ENCODE measurements at places on chromosomes 16 and 17.

DNA sequence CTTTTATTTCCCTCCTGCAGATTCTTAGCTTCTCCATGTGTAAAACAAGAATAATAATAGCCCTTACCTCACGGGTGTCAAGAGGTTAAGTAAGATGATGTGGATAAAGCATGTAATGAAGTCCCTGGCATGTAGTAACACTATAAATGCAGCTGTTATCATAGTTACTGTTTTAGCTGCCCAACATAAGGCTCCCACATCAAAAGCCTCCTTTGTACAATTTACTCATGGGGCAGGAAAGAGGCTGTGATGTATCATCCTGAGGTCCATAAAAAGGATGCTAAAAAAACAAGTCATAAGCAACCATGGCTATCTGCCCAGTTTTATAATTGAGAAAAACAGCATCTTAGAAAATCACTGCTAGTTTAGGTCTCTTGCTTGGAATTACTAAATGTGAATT is 339.7 kb downstream of the CA10 start:
- DNase-seq = no peak

DNA sequence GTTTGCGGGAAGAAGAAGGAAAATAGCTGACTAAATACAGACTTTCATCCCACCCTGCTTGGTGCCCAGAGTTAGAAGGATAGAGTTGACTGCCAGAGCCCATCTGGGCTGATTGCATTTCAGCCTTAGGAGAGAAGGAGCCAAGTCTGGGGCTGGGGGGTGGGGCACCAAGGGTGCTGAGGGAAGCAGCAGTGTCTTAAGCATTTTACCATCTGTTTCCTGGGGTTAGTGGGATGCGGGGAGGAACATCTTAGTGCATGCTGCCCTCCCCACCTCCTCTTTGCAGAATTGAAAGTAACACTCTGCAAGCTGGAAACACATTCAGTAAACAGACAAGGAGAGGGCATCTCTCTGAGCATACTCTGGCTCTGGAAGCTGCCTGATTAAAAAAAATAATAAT is 1.5 kb upstream of the ARL5C start:
- no peak for DNase-seq

DNA sequence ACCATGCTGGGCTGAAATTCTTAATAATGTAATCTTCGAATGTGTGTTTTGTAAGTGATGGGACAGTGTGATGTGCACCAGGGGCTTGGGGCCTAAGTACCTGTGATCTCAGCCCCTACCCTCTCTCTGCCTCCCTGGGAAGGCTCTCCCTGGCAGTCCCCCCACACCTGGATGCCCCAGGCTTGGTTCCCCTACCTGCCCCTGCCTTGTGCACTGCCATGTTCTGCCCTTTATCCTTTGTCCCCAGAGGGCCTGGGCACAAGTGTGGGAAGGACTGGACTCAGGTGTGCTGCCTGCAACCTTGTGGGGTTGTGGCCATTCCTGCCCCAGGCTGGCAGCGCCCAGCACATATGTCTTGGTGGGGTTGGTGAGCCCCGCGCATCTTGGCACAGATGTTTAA is 55.4 kb upstream of the CREBBP start:
- DNase-seq = no peak

- no peak for DNase-seq
Observed at GRCh38 chr16:49048557-49048956, 233.1 kb downstream of the CBLN1 start.

Data from cardiac septum (tissue), 1 donor.